ENCODE measurements at places on chromosomes 7 and 10.

GRCh38 chr7:66246554-66247171 is 41.5 kb downstream of the TPST1 start:
- no peak for DNase-seq

- peak; percentile 79 for DNase-seq
Observed at GRCh38 chr7:17564678-17565212, 266.3 kb downstream of the AHR start.

GRCh38 chr7:94133460-94133859 is 129.3 kb upstream of the BET1 start:
- no peak for DNase-seq

- DNase-seq, result no peak
Observed at GRCh38 chr10:94172332-94172731, 178.6 kb downstream of the PLCE1 start.

- DNase-seq, result no peak
Observed at GRCh38 chr7:130156140-130156539, 49.1 kb downstream of the TMEM209 start.

- peak; percentile 65 for DNase-seq
Observed at GRCh38 chr10:97427571-97428179, 1.7 kb downstream of the PGAM1 start.

DNA sequence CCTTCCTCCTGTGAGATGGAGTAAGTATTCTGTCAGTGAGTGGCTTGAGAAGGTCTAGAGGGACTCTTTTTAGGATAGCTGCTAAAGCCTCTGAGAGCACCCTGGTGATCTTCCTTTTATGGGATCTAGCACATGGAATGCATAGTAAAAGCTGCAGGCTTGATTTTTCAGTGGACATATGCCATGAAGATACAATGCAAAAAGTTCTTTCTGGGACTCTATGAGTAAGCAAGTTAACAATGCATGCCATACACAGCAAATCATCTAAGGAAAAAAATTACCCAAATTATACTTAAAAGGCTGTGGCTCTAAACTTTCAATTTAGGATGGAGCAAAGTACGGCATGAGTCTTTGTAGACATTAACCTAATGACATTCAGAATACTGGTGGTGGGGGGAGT is 154.5 kb downstream of the SGMS1 start:
- peak; percentile 66 for DNase-seq

DNA sequence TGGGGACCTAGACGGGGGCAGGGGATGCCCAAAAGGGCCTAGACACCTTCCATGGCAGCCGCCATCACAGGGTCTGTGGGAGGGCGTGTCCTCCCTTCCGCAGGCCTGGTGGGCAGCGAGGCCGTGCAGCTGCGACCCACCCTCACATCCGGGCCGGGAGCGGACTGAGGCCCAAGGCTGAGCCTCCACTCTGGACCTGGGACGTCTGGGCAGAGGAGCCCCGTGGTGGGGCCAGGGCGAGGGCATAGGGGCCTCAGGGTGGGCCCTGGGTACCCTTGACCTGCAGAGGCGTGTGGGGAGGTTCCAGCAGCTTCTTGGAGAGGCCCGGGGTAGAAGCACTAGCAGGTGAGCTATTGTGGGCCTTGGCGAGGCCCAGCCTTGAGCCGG is 49.2 kb downstream of the PWWP2B start:
- DNase-seq, result no peak

DNA sequence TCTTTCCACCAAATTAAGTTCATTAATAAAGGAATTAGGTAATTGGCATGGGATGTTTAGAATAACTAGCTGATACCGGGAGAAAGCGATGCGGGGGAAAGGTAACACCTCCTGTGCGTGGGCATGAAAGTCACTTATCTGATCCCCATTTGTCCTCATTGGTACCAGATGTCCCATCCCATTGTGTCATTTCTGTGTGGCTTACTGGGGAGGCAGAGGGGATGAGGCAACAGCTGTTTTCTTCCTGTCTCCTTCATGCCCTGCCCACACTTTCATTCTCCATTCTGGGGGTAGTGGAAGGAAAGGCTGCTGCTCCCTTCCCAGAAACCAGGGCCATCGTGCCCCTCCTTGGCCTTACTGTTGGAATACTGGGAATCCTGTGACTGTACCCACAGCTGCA is 27.1 kb downstream of the EEPD1 start:
- no peak for DNase-seq

DNA sequence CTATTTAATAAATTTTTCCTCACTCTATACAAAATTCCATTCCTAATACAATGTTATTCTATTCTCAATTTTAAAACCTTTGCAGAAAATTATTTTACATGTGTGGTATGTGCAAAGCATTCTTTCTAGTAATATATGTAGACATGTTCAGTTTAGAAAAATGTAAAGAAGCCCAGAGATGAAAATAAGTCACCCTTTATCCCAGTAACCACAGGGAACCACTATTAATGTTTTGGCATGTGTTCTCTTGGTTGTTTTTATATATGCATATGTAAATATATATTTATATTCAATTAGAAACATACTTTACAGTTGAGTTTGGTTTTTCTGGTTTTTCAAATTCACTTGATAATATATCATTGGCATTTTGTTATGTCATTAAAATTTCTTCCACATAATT is 14.8 kb upstream of the GLCCI1 start:
- DNase-seq, result no peak

GRCh38 chr7:156456503-156457115 is 184.0 kb upstream of the RNF32 start:
- DNase-seq, result no peak

Data from EL (cell line).